ENCODE measurements at places on chromosomes 1 and 21.

DNA sequence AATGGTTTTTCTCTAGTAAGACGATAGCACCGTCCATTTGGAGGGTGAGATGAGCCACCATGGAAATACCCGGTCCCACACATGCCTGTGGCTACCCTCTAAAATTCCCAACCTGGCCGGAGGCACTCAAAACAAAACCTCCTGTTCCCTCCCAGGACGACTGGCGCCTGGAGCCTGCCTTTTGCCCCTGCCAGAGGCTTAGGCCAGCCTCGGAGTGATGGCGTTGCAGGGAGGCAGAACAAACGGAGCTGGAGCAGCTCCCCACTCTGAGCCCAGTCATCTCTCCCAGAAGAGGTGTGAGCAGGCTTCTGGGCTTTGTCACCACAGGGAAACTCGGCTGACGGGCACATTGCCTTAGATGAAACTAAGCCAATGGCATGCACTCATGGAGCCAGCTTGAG, 213.7 kb upstream of the HOOK1 start:
- H3K36me3 ChIP-seq, result no peaks in the 10 kb centered on the region
- H3K27me3 ChIP-seq, result no peaks in the 10 kb centered on the region
- H3K4me3 ChIP-seq, result no peak overlapping the region
- DNase-seq, result no peak
- H3K27ac ChIP-seq, result no peak overlapping the region

DNA sequence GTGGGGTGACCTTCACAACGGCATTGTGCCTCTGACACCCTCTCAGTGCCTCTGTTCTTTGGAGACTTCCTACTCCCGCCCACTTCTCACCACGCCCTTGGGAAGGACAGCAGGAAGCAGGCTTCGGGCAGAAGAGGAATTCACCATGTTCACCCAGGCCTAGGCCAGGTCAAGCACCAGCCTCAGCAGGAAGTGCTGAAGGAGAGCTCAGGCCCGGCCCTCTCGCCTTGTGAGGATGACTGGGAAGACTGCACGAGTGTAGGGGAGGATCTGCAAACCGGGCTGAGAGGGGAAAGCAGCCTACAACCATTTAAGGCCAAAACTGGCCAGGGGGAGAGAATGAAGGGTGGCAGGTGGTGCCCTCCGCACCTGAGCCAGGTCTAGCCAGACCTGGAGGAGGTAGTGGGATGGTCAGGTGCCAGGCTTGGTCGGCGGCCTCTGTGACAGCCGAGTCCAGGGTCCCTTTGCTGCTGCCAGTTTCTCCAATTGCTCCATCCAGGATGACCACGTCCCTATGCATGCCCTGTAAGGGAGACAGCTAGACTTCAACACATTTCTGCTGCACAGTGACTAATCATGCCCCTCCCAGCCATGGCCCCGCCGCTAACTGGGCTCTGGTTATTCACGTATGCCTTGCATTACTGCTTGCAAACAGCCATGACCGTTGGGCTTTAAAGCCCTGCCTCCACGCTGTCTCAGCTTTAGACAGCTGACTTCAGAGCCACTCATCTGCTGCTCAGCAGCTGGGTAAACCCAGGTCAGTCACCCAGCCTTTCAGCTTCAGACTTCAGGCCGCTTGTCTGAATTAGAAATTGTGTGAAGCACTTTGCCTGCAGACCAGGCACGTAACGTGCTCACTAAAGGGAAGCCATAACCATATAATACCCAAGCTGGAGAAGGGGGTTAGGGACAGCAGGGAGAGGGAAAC, 8.9 kb downstream of the MRTO4 start:
- peaks cover 17% of the 10 kb centered on the region for H3K4me1 ChIP-seq
- no peak overlapping the region for H3K4me3 ChIP-seq
- peaks cover 41% of the 10 kb centered on the region for H3K36me3 ChIP-seq
- DNase-seq, result no peak
- H3K27me3 ChIP-seq, result no peaks in the 10 kb centered on the region

GRCh38 chr1:187078321-187078720, 249.6 kb downstream of the PLA2G4A start:
- no peaks in the 10 kb centered on the region for H3K27me3 ChIP-seq
- DNase-seq, result no peak
- no peak overlapping the region for H3K4me3 ChIP-seq
- no peaks in the 10 kb centered on the region for H3K4me1 ChIP-seq
- no peak overlapping the region for H3K27ac ChIP-seq
- peaks cover 6% of the 10 kb centered on the region for H3K36me3 ChIP-seq

DNA sequence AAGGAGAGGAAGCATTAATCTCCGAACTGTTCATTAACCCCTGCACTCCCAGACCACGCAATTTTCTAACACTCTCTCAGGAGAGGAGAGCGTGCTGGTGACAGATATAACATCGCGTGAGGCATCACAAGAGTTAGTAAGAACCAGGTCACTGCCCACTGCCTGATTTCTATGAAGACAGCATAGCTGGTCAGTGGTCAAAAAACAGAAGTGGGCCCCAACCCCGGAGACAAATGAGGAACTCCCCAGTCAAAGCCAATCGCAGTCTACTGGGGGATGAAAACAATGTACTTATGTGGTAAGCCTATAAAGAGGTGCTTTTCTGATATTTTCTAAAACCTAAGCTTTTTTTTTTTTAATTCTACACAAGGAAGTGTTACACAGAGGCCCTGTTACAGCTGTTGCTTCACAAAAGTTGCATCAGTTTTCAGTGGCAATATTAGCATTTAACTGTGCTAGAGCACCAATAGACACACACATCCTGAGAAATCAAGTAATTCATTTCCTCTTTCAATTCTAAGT, 231.8 kb upstream of the IRF2BP2 start:
- peak overlapping the region; percentile 57 for H3K4me3 ChIP-seq
- H3K27me3 ChIP-seq, result no peaks in the 10 kb centered on the region
- H3K4me1 ChIP-seq, result peaks cover 81% of the 10 kb centered on the region

- DNase-seq, result no peak
- H3K4me3 ChIP-seq, result no peak overlapping the region
- H3K27me3 ChIP-seq, result peaks cover 5% of the 10 kb centered on the region
- no peaks in the 10 kb centered on the region for H3K36me3 ChIP-seq
Measured at GRCh38 chr21:29238053-29238966, 60.4 kb upstream of the BACH1 start.

- H3K4me1 ChIP-seq, result no peaks in the 10 kb centered on the region
- DNase-seq, result no peak
- peaks cover 14% of the 10 kb centered on the region for H3K27me3 ChIP-seq
- no peaks in the 10 kb centered on the region for H3K36me3 ChIP-seq
Measured at GRCh38 chr1:18175530-18176377, 68.2 kb downstream of the IGSF21 start.

GRCh38 chr1:236854605-236854983, 59.5 kb downstream of the MTR start:
- peaks cover 5% of the 10 kb centered on the region for H3K4me1 ChIP-seq
- no peak overlapping the region for H3K4me3 ChIP-seq
- no peak overlapping the region for H3K27ac ChIP-seq
- peaks cover 67% of the 10 kb centered on the region for H3K36me3 ChIP-seq
- no peaks in the 10 kb centered on the region for H3K27me3 ChIP-seq

DNA sequence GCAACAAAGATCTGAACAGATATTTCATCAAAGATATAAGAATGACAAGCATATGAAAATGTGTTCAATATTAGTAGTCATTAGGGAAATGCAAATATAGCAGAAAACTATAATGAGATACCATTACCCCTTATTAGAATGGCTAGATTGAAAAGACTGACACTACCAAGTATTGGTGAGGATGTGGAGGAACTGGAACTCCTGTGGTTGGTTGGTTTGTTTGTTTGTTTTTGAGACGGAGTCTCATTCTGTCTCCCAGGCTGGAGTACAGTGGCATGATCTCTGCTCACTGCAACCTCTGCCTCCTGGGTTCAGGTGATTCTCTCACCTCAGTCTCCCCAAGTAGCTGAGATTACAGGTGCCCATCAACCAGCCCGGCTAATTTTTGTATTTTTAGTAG, 18.9 kb upstream of the HMGN1 start:
- no peaks in the 10 kb centered on the region for H3K4me1 ChIP-seq
- no peaks in the 10 kb centered on the region for H3K27me3 ChIP-seq
- no peak overlapping the region for H3K4me3 ChIP-seq
- no peak overlapping the region for H3K27ac ChIP-seq
- no peaks in the 10 kb centered on the region for H3K36me3 ChIP-seq

DNA sequence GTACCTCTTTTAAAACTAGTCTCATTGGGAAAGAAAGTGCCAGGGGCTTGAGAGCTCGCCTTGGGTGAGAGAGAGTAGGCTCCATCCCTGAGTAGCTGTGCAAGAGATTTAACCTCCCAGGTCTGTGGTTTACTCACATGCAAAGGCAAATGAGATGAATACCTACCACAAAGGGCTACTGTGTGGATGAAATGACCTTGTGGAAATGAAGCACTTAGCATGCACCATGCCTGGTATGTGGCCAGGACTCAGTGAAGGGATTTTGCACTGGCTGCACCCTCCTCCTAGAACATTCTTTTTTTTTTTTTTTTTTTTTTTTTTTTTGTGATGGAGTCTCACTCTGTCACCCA, 120.3 kb downstream of the PROX1 start:
- no peaks in the 10 kb centered on the region for H3K36me3 ChIP-seq
- H3K4me3 ChIP-seq, result no peak overlapping the region
- H3K4me1 ChIP-seq, result no peaks in the 10 kb centered on the region
- peaks cover 5% of the 10 kb centered on the region for H3K27me3 ChIP-seq
- H3K27ac ChIP-seq, result no peak overlapping the region

GRCh38 chr1:17909634-17910033, 154.5 kb downstream of the ACTL8 start:
- H3K27me3 ChIP-seq, result peaks cover 21% of the 10 kb centered on the region
- no peak for DNase-seq
- no peak overlapping the region for H3K27ac ChIP-seq
- no peak overlapping the region for H3K4me3 ChIP-seq
- H3K36me3 ChIP-seq, result no peaks in the 10 kb centered on the region

GRCh38 chr1:11749203-11749689, 12.7 kb upstream of the C1orf167 start:
- DNase-seq, result peak; percentile 77
- H3K36me3 ChIP-seq, result peaks cover 2% of the 10 kb centered on the region
- peaks cover 7% of the 10 kb centered on the region for H3K4me1 ChIP-seq
- no peaks in the 10 kb centered on the region for H3K27me3 ChIP-seq
- peak overlapping the region; percentile 6 for H3K27ac ChIP-seq

DNA sequence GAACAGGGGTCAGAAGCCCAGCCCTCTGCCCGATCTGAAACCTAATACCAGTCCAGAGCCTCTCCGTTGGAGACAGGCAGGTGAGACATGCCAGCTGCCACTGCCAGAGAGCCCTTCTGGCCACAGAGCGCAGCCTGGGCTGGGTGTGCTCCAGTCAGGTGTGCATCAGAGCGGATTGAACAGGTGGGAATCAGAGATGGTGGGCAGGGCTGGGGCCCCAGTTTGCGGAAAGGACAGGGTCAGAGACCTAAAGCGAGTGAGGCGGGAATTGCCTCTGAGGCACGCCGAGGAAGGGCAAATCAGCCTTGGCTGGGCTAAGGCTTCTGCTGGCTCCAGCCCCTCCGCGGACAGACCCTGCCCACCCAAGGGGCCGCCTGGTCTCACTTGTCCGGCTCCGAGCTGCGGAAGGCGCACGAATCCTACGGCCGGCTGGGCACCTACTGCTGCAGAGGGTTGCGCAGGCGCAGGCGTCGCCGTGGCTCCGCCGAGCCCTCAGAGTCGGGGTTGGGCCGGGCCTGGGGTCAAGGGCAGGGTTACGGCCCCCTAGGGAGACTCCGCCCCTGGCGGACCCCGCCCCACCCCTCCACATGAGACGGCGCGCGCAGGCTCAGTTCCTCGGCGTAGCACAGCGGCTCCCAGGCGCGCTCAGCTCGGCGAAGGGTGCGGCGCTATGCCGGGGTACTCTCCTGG, 10.3 kb downstream of the CPLANE2 start:
- H3K27ac ChIP-seq, result no peak overlapping the region
- peaks cover 9% of the 10 kb centered on the region for H3K4me1 ChIP-seq
- H3K4me3 ChIP-seq, result no peak overlapping the region
- no peak for DNase-seq
- H3K27me3 ChIP-seq, result peaks cover 28% of the 10 kb centered on the region

GRCh38 chr21:28444557-28444956, 548.1 kb downstream of the LTN1 start:
- peaks cover 3% of the 10 kb centered on the region for H3K36me3 ChIP-seq
- H3K27me3 ChIP-seq, result no peaks in the 10 kb centered on the region
- no peak for DNase-seq
- no peak overlapping the region for H3K4me3 ChIP-seq
- no peaks in the 10 kb centered on the region for H3K4me1 ChIP-seq
- no peak overlapping the region for H3K27ac ChIP-seq

- DNase-seq, result no peak
- no peaks in the 10 kb centered on the region for H3K27me3 ChIP-seq
- peaks cover 4% of the 10 kb centered on the region for H3K4me1 ChIP-seq
- H3K36me3 ChIP-seq, result no peaks in the 10 kb centered on the region
Measured at GRCh38 chr21:38310646-38311485, 54.1 kb downstream of the KCNJ15 start.

GRCh38 chr1:230333590-230334446, 92.3 kb downstream of the PGBD5 start:
- H3K36me3 ChIP-seq, result no peaks in the 10 kb centered on the region
- peaks cover 6% of the 10 kb centered on the region for H3K27me3 ChIP-seq
- no peak for DNase-seq
- no peak overlapping the region for H3K4me3 ChIP-seq

DNA sequence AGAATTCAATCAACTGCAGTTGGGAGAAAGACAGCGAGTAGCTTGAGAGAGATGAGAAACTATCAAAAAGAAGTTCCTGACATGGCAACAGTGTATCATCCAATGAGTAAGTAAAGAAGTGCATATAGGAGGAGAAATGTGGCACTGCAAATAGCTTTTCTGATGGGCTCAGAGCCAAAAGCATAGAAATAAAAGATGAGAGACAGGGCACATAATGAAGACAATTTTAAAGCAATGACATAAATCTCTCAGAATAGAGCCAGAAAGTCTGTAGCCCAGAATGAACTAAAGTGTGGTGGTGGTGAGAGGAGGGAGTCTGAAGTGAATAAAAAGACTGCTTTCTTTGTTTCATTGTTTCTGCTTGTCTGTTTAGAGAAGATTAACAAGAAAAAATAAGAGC, 34.3 kb downstream of the TNFSF18 start:
- no peak overlapping the region for H3K27ac ChIP-seq
- H3K36me3 ChIP-seq, result no peaks in the 10 kb centered on the region
- no peak for DNase-seq
- peaks cover 3% of the 10 kb centered on the region for H3K27me3 ChIP-seq
- H3K4me1 ChIP-seq, result peaks cover 8% of the 10 kb centered on the region
- H3K4me3 ChIP-seq, result no peak overlapping the region

- H3K27me3 ChIP-seq, result peaks cover 30% of the 10 kb centered on the region
- no peak for DNase-seq
- no peak overlapping the region for H3K4me3 ChIP-seq
- H3K27ac ChIP-seq, result no peak overlapping the region
- peaks cover 4% of the 10 kb centered on the region for H3K4me1 ChIP-seq
- H3K36me3 ChIP-seq, result no peaks in the 10 kb centered on the region
Measured at GRCh38 chr21:34674468-34674867, 5.7 kb downstream of the CLIC6 start.

Data from activated CD8-positive, alpha-beta T cell treated with anti-CD3 and anti-CD28 coated beads for 36 hours (primary cell).